Activated T-helper 17 cell treated with anti-CD3 and anti-CD28 coated beads, Interleukin-2, amount 50 U/mL, for 72 hours (primary cell): ENCODE measurements at places on chromosomes 12 and 14. TPM values are rescaled to one million over a fixed set of nuclear protein-coding genes. Genes with fewer than 3 reads are reported as not detected.
A peak's percentile ranks its signal among the peaks of the same experiment; 100 is the strongest.

The TAC3 gene
- total RNA-seq: 1.5 TPM

The FAM186B gene
- 0.11 TPM for total RNA-seq

DNA sequence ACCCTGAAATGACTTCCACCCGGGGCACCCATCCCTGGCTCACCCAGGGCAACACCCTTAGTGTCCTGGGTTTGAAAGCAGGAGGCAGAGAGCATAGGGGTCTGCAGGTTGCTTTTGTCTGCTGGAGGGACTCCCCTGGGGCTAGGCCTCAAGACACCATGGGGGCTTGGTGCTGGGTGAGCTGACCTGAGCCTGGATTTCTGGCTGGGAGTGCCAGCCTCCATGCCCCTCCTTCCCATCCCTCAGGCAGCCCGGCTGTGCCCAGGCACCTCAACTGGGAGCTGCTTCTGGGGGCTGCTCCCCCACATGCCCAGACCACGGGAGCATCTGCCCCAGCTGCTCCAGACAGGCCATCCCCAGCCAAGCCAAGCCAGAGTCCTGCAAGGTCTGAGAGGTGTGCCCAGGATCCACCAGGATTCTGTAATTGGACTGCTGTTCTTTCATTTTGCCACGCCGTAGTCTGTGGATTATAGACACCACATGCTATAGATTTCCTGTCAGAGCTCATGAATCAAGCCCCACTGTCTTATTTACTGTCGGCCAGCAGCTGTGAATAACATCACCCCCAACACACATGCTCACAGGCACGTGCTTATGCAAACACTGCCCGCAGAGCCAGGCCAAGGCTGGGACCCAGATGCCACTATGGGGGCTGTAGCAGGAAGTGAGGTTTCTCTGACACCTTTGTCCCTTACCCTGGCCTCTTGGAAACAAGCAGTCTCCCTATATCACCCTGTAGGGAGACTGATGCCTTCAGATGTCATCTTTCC lies 29.4 kb upstream of the ESRRB start:
- ATAC-seq: no peak

- no peak for ATAC-seq
Observed at GRCh38 chr12:111624540-111624939, 25.4 kb upstream of the ATXN2 start.

DNA sequence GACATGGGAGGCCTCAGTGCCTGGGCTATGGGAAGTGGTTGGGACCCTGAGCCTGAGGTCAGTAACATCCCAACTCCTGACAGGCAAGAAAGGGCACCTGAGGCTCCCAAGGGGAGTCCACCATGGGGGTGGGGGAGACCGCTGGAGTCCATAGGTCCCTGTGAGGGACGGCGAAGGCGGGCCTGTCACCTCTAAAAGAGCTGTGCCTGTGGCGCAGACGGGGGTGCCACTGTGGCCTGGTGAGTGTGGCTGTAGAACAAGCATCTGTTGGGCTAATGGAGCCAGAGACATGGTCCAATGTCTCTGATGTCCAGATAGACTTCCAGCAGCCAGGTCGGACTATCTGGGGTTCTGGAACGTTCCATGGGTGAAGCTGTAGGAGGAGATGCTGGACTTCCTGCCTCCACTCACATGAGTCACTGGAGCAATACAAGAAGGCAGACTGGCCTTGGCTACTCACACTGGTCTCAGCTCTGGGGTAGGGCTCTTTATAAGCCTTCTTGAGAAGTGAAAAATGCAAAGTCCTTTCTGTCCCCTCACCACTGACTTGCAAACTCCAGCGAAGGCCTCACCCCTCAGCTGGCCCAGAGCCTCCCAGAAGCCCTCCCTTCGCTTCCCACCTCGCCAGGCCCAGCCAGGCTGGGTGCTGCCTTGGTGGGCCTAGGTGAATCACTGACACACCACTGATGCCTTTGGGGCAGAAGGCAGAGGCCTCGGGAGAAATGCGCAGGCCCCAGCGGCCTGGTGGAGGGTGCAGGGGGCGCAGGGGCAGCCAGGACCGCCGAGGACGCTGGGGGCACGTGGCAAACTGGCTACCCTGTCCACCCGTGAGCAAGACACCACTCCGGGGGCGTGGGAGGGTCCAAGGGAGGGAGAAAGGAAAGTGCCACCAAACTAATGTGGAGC lies 1.1 kb upstream of the TRAF3 start:
- ATAC-seq: peak; percentile 10

DNA sequence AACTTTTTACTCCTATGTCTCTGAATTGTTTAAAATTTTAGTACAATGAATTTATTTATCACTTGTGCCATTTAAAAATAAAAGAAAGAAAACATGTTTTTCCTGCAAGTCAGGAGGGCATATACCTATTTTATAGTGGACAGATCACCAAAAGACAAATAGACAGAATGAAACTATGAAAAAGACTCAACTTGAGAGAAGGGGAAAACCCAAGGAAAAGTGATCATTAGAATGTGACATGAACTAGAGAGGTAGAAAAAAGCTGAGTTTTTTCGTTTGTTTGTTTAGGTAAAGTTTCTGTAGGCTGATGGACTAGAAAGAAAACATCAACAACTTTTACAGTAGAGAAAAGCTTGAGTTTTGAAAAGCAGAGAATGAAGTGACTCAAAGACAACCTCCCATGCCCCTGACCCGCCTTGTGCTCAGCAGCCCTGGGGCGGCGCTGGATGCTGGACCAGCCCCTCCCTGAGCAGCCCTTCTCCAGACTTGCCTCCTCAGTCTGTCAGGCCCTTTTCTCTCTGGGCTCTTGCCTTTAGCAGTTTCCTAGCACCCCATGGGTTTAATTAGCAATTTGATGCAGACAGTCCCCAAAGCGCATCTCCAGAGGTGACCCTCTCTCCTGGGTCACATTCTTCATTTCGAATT lies 95.1 kb upstream of the ARID2 start:
- peak; percentile 53 for ATAC-seq
